ENCODE measurements at places on chromosomes 12 and 14. TPM values are rescaled to one million over a fixed set of nuclear protein-coding genes. Genes with fewer than 3 reads are reported as not detected.

MYBPC1 gene
- 4,505 TPM for total RNA-seq

TBC1D30 gene
- 0.49 TPM for total RNA-seq

DPPA3 gene
- not detected for total RNA-seq

OAS1 gene
- 3.1 TPM for total RNA-seq

NPAS3 gene
- 0.67 TPM for total RNA-seq

AKAP3 gene
- total RNA-seq, result 0.95 TPM

OR4L1 gene
- not detected for total RNA-seq

RPS6KL1 gene
- 34.1 TPM for total RNA-seq

OGFOD2 gene
- 12.0 TPM for total RNA-seq

NTS gene
- not detected for total RNA-seq

OAS2 gene
- 5.1 TPM for total RNA-seq

TPH2 gene
- total RNA-seq, result not detected

RNASE3 gene
- total RNA-seq, result not detected

LMNTD1 gene
- total RNA-seq, result not detected

All from psoas muscle (tissue), 8 donors.